ENCODE measurements at places on chromosomes 11 and 22.

GRCh38 chr11:61785837-61786402 is 6.5 kb downstream of the TMEM258 start:
- no peak for DNase-seq

- DNase-seq: no peak
These were observed 35.0 kb downstream of the TPBGL start for GRCh38 chr11:75275581-75275980.

GRCh38 chr11:124846070-124846673 is 19.1 kb upstream of the ROBO3 start:
- DNase-seq: no peak

- DNase-seq: peak; percentile 87
These were observed 25.2 kb downstream of the CWC15 start for GRCh38 chr11:94948070-94948617.

GRCh38 chr11:86101941-86102407 is 33.1 kb upstream of the PICALM start:
- DNase-seq: no peak

- DNase-seq: no peak
These were observed at the start of gene MYO7A for GRCh38 chr11:77127920-77128691. MYO7A (plus strand) TSS chr11:77128246; CDS start chr11:77130635, 2,389 bp downstream.

- DNase-seq: no peak
These were observed 2.8 kb upstream of the TTC12 start for GRCh38 chr11:113311536-113311935.

DNA sequence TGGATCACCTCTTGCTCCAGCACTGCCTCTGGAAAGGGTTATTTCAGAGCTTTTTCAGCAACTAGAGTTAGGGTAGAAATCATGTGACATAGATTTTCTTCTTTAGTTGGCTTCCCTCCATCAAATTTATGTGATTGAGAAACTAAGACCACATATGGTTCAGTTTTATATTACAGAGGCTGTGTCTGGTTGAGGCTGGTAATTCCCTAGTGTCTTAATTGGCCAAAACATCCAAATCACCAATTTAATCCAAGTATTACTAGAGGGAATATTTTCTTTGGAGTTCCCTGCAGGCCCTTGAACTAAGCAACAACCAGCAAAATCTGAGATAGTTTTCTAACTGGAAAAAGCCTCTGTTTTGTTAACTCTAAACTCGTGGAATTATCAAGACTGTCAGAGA is 136.3 kb downstream of the ARHGAP42 start:
- peak; percentile 36 for DNase-seq

GRCh38 chr11:125435461-125436238 is 60.4 kb downstream of the FEZ1 start:
- DNase-seq: no peak

- DNase-seq: no peak
These were observed 662 bp upstream of the TRIM3 start for GRCh38 chr11:6474413-6474792.

DNA sequence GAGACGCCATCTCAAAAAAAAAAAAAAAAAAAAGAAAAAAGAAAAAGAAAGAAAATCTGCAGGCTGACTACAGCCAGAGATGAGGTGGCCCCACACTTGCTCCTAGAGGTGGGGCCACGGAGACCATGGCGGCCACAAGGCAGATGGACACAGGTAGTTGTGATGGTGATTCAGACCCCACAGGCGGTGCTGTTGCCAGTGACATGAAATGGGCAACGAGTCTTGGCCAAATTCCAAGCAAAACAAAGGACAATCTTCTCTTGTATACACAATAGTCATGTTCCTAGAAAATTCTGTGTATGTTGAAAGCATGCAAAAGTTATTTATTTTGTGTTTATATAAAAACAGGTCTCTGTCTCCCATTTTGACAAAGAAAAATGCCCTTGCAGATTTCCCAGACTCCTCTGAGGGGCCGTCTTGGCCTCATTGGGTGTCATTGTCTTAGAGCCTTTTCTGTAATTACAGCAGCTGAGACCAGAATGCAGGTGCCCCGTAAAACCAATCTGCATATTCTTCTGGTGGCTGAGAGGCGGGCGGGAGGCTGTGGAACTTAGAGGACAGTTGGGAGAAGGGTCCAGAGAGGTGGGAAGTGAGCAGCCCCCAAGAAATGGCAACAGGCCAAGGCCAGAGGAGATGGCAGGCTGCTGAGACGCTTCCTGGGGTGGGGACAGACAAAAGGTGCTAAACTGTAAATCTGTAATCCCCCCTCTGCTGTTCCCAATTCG is 22.5 kb upstream of the DAGLA start:
- DNase-seq: no peak

DNA sequence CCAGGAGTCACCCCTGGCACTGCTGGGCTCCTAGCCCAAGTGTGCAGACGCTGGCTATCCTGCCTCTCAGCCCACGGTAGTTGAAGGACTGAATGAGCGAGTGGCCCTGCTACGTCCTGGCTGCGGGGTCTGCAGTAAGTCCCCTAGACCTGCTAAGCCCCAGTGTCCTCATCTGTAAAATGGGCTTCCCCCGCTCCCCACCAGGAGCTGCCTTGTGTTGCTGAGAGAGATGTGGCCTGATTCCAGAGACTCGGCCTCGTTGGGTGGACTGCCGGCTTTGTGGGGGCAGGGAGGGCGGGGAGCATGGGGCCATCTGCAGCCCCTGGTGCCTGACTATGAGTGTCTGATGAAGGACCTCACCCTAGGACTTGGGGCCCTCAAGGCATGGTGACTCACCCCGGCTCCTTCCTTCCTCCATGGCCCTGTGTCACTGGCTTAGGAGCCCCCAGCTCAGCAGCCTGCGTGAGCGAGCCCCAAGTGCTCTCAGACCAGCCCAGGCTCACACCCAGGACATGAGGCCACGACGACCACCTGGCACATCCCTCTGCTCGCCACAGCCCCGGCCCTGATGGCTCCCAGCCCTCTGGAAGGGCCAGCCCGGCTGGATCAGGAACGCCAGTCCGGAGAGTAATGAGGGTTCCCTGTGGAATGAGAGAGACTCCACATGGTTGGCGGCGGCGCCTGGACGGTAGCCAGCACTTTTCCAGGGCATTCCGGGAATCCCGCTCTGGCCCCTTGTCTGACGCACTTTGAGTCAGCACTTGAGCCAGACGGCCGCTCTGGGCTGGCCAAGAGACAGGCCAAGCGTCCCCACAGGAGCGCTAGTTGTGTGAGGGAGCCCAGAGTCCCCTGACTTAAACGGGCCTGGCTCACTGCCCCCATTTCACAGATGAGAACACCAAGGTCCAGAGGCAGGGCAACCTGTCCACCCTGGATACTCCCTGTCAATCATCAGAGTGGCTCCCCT is 50.5 kb upstream of the SHISAL1 start:
- DNase-seq: peak; percentile 95

- peak; percentile 18 for DNase-seq
These were observed 624 bp downstream of the TMEM41B start for GRCh38 chr11:9313648-9314290.

DNA sequence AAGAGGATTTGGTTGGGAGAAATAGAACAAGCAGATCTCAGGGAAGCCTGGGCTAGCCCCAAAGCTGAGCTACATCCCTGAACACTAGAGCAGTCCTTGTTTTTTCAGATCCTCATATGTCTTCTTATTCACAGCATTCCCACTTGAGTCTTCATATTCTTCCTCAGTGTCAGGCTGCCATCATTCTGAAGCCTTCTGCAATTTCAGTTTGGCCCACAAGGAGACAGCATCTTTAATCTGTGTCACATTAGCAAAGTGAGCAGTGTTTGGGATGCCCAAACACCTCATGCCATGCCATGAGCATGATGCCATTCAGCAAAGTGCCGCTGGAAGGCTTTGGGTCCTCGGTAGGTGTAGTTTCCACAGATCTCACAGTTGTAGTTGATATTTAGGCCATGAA is 56.6 kb downstream of the SCN3B start:
- DNase-seq: no peak
